ENCODE measurements at places on chromosomes 11 and 22. TPM values are rescaled to one million over a fixed set of nuclear protein-coding genes. Genes with fewer than 3 reads are reported as not detected.

DNA sequence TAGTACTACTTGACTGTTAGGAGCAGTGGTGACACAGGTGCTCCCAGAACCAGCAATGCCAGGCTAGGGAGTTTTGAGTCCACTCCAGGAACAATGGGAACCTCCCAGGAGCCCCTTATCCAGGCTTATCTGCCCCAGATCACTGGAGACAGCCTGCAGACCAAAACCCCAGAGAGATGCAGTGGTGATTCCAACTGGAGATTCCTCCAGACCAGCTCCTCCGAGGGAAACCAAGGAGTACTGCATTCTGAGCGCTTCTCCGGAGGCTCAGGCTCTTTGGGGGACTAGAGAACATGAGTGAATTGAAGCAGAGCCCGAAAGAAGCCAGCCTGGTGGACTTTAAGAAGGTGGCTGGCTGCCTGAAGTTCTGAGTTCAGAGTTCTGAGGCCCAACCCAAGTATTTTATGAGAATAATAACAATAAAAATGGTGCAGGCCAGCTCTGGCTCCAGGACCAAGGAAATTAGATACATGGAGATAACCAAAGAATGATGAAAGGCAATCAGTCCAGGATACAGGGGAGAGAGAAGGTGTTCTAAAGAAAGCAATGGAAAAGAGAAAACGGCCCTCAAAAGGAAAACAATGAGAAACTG, 1.3 kb upstream of the TMEM25 start:
- no peak for DNase-seq

GRCh38 chr11:122600290-122600689, 55.2 kb upstream of the UBASH3B start:
- no peak for DNase-seq

DNA sequence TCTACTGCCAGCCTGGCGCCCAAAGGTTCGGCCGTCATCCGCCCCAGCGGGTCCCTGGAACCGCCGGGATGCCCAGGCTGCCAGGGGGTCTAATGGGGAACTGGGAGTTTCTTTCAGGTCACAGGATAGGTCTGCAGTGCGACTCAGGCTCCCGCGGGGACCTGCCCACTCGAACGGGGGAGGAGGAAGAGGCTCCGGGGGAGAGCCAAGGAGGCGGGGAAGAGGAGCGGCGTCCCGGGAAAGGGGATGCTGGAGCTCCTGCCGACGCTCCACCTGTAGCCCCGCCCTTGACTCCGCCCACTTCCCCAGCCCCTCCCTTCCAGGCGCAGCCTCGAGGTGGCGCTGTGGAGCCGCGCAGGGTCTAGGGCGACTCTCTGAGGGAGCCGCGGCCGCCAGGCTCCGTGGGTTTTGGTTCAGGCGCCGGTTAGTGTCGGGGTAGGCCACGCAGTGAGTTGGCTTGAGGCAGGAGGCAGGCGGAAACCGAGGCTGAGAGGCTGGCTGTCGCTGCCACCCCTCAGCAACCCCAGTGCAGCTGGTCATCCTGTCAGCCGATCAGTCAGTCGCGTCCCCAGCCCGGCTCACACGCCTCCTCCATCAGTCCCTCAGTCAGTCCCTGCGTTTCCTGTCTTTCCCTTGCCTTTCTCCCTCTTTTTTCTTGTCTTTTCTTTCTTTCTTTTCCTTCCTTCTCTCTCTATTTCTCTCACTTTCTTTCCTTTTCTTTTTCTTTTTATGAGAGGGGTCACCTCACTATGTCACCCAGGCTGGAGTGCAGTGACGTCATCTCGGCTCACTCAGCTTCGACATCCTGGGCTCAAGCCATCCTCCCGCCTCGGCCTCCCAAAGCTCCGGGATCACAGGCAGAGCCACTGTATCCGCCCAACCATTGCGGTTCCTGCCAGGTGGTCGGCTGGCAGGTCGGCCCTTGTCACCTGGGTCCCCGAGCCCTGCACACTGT, 26.4 kb downstream of the YWHAH start:
- peak; percentile 81 for DNase-seq

- DNase-seq = no peak
Observed at GRCh38 chr11:113124578-113124977, 163.4 kb downstream of the NCAM1 start.

- DNase-seq = no peak
Observed at GRCh38 chr11:70049045-70049444, 29.1 kb upstream of the ANO1 start.

DNA sequence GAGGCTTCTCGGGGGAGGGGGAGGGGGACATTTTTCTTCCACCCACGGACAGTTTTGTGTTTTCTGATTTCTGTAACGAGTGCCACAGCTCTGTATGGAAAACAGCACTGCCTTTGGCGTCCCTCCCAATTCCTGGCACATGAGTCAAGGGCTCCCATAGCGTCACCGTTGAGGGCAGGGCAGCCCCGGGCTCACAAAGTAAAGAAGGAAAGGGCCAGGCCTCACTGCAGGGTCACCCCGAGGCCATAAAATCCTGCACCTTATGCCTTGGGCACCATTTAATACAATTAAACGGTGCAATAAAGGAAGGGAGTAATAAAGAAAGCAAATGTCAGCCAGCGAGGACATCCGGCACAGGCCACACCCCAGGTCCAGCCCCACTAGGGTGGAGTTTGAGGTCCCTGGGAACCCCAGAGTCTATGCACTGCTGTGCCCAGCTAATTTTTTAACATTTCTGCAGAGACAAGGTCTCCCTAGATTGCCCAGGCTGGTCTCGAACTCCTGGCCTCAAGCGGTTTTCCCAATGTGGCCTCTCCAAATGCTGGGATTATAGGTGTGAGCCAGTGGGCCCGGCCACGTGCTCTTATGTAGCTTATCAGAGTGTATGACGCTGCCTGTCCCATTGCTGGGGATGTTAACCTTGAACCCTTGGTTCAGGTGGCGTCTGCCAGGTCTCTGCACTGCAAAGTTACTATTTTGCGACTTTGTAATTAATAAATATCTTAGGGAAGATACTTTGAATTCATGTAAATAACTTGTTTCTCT, 13.6 kb upstream of the MUC2 start:
- DNase-seq = no peak

DNA sequence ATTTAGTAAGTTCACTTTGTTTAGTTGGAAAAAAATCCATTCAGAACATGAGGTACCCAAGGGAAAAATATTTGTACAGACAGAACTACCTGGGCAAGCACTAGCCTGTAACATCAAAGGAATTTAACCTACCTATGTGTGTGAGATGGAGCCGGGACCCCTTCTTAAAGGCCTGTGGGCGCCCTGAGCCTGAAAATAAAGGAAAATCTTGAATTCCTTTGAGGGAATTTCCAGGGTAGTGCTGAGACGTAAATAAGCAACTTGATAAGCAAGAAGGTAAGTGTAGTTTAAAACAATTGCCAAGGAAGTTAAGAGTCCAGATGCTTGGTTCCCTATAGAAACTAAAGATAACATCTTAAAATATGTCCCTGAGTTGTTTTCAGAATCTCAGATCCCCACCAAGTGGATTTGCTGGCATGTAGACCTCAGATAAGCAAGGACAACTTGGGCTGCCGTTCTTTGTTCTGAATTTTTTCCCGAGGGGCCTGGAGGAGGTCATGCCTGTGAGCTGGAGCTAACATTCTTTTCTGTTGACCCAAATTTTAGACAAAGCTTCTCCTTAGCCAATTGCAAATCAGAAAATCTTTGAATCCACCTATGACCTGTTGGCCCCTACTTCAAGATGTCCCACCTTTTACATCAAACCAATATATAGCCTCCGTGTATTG, 31.0 kb downstream of the MED17 start:
- no peak for DNase-seq

- DNase-seq = no peak
Observed at GRCh38 chr11:75454987-75455386, 22.0 kb upstream of the KLHL35 start.

DNA sequence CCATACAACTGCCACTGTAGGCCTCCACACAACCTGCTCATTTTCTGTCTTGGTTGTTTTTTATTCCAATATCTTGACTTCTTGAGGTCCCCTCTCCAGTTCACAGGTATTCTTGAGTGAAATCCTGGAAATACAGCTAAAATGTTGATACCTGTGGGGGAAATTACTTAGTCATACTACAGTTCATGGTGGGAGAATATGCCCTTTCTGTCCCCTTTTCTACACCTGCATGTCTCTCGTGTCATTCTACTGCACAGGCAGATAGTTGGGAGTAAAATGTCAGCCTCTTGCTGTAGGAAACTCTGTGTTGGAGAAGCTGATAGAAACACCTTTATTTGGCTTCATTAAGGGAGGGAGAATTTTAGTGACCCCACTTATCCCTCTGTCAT, 4.6 kb downstream of the OOSP4A start:
- no peak for DNase-seq

FERMT3 gene
- 5.7 TPM for total RNA-seq

RAG2 gene
- 0.21 TPM for total RNA-seq

GRCh38 chr11:2173150-2173693, 1.6 kb upstream of the TH start:
- DNase-seq = no peak

- no peak for DNase-seq
Observed at GRCh38 chr11:65646288-65646957, 8.5 kb downstream of the SIPA1 start.

C11orf65 gene
- total RNA-seq = 2.5 TPM

DNA sequence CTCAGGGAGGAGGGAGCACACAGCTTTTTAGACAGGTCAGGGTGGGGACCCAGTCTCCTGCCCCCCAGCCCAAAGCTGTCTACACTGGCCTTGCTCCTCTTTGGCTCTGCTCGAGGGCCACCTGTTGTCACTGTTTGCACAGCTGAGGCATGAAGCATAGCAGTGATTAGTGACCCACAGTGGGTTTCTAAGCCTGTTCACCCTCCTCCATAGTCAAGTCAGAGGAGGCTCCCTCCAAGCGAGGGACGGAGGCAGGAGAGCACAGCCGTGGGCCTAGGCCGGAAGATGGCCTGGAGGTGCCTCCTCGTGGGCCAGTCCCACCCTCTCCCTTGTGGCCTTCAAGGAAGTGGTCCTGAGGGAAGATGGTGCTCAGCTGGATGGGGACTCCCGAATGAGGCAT, 241.1 kb downstream of the GRIK4 start:
- no peak for DNase-seq

DNA sequence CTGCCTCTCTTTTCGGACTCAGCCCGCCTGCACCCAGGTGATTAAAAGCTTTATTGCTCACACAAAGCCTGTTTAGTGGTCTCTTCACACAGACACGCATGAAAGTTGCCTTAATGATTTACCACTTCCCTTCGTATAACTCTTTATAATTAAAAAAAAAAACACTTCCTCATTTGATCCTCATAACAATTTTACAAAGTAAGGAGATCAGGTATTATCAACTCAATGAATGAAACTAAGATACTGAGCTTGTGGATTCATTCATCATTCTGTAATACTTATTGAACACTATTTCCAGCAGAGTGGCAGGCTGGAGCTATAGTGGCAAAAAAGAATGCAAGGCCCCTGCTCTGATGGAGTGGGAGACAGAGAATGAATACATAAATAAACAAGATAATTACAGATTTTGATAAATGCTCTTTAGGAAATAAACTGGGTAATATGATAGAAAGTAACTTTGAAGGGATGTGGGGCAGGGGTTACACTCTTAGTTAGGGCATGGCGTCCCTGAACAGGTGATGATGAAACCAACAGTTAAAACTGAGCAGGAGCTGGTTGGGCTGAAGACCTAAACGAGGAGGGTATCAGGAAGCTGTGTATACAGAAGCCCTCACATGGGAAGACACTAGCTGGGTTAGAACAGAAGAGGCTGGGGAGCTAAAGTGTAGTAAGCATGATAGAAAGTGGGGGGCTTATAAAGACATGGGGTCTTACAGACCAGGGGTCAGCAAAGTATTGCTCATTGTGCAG, 5.4 kb upstream of the CRTAM start:
- no peak for DNase-seq
